ENCODE measurements at places on chromosomes 2 and 18.

GRCh38 chr2:140363131-140363530, 1582.9 kb upstream of the NXPH2 start:
- DNase-seq, result no peak

DNA sequence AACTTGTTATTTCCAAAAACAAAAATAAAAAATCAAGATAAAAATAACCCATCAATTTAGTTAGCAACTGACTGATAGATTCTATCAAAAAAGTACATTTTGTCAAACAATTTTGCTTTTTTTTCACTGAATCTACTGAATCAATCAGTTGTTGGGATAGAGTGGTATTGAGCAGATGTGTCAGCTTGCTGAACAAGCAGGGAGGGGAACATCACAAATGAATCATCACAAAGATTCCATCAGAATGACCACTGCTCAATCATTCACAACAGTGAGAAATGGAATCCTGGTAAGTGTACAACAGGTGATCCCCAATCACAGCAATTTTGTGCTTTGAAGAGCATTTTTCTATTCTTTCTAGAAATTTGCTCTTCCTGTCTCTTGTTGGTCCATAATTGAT, 12.3 kb upstream of the SLC14A2 start:
- no peak for DNase-seq

- no peak for DNase-seq
Observed at GRCh38 chr2:167537743-167538142, 649.5 kb downstream of the XIRP2 start.

DNA sequence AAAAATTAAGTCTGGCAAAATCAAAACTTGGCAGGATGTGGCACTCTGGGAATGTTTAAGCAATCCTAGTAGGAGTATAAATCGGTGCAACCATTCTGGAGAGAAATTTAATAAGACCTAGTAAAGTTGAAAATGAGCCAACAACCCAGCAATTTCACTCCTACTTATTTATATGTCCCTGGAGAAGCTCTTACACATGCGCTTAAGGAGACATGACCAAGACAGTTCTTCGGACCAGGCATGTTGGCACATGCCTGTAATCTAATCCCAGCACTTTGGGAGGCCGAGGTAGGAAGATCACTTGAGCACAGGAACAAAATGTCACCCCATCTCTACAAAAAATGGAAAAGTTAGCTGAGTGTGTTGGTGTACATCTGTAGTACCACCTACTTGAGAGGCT, 374.6 kb upstream of the LYPD1 start:
- DNase-seq, result no peak
